ENCODE measurements at places on chromosomes 5 and 9.

GRCh38 chr9:38006163-38006562 is 62.9 kb downstream of the SHB start:
- no peak overlapping the region for H3K27ac ChIP-seq
- peaks cover 10% of the 10 kb centered on the region for H3K4me1 ChIP-seq
- no peaks in the 10 kb centered on the region for H3K27me3 ChIP-seq
- no peak overlapping the region for H3K4me3 ChIP-seq
- DNase-seq = no peak

GRCh38 chr9:4160249-4160648 is 139.6 kb downstream of the GLIS3 start:
- peaks cover 5% of the 10 kb centered on the region for H3K4me1 ChIP-seq
- H3K27me3 ChIP-seq = no peaks in the 10 kb centered on the region
- no peaks in the 10 kb centered on the region for H3K36me3 ChIP-seq
- H3K4me3 ChIP-seq = no peak overlapping the region
- no peak overlapping the region for H3K27ac ChIP-seq

- H3K27me3 ChIP-seq = no peaks in the 10 kb centered on the region
- no peak overlapping the region for H3K27ac ChIP-seq
- no peak overlapping the region for H3K4me3 ChIP-seq
These were observed 46.6 kb downstream of the UGCG start for GRCh38 chr9:111943200-111943599.

DNA sequence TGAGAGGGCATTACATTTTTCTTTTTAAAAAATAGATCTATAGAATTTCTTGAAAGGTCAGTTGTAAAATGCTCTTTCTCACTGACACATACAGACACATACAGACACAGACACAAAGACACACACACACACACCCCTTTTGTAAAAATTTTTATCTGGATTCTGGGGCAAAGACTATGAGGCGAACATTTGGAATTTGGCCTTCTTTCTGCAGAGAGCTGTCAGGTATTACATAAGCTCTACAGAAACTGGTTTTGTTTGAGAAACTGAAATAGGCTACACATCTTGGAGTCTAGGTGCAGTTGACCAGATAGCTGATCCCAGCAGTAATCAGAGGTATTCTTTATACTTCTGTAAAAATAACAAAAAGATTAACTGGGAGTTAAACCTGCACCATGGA is 315.9 kb upstream of the RPS23 start:
- no peaks in the 10 kb centered on the region for H3K27me3 ChIP-seq
- H3K4me1 ChIP-seq = no peaks in the 10 kb centered on the region
- no peaks in the 10 kb centered on the region for H3K36me3 ChIP-seq
- DNase-seq = no peak
- no peak overlapping the region for H3K4me3 ChIP-seq

DNA sequence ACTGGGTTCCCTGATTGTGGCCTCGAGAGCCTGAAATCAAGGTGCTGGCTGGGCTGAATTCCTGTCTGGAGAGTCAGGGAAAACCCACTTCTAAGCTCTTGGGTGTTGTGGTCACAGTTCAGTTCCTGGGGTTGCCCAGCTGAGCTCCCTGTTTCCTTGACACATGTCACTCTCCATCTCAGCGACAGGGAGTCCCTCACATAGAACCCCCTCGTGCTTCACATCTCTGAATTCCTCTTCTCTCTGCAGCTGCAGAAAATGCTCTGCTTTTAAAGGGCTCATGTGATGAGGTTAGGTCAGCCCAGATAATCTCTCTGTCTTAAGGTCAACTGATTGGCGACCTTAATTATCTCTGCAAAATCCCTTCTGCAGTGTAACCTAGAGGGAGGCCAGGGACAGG is 53.5 kb upstream of the NFIL3 start:
- no peak for DNase-seq
- peaks cover 6% of the 10 kb centered on the region for H3K4me1 ChIP-seq
- no peaks in the 10 kb centered on the region for H3K36me3 ChIP-seq
- H3K27me3 ChIP-seq = no peaks in the 10 kb centered on the region

DNA sequence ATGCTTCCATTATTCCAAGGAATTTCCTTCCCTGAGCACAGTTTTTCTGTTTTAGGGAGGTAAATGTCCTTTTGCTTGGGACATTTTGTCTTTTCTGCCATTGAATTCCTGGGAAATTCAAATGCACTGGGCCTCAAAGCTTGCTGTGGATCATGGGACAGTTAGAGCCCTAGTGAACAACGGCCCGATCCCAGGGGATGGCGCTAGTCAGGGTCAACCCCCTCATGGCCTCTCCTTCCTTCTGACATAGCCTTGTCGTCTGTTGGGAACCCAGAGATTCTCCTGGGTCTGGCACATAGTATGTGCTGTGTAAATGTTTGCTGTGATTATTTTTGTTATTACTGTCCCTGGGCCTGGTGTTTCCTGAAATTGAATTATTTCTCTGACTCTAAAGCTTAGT is 30.7 kb upstream of the COL15A1 start:
- H3K36me3 ChIP-seq = no peaks in the 10 kb centered on the region
- H3K27me3 ChIP-seq = no peaks in the 10 kb centered on the region
- no peak overlapping the region for H3K4me3 ChIP-seq
